Spinal cord (tissue), 10 donors: ENCODE measurements at places on chromosomes 4 and X. TPM values are rescaled to one million over a fixed set of nuclear protein-coding genes. Genes with fewer than 3 reads are reported as not detected.

DNA sequence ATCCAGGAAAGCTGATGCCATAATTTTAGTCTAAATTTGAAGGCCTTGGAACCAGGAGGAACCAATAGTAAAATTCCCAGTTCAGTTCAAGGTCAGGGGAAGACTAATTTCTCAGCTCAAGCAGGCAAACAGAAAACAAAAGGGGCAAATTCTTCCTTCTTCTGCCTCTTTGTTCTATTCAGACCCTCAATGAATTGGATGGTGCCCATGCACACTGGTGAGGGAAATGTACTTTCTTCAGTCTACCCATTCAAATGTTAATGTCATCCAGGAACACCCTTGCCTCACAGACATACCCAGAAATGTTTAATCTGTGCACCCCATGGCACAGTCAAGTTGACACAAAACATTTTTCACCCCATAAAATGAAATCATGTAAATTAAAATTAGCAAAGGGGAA is 1851.2 kb upstream of the ADGRL3 start:
- no peak for DNase-seq
- H3K4me1 ChIP-seq: no peaks in the 10 kb centered on the region
- H3K27me3 ChIP-seq: no peaks in the 10 kb centered on the region
- no peak overlapping the region for H3K4me3 ChIP-seq
- H3K27ac ChIP-seq: no peak overlapping the region
- H3K36me3 ChIP-seq: no peaks in the 10 kb centered on the region

DNA sequence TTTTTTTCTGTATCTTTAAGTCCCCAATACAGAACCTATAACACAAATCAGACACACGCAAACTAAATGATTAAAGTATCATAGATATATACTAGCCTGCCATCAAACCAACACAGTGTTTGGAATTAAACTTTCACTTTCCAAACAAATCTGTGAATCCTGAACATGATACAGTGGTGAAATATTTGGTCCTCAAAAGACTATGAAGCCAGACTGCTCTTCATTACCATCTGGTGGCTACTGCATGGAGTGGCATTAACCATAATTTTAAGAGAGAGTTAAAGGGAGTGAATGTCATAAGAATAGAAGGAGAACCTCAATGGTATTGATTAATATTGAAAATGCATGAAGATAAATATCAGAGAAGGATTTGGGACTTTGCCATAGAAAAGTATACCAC is 9.2 kb upstream of the GABRA4 start:
- DNase-seq: peak; percentile 39
- no peaks in the 10 kb centered on the region for H3K36me3 ChIP-seq
- H3K4me1 ChIP-seq: no peaks in the 10 kb centered on the region

- no peaks in the 10 kb centered on the region for H3K27me3 ChIP-seq
- H3K27ac ChIP-seq: no peak overlapping the region
- no peaks in the 10 kb centered on the region for H3K4me1 ChIP-seq
- no peaks in the 10 kb centered on the region for H3K36me3 ChIP-seq
- no peak for DNase-seq
These were observed 32.4 kb downstream of the SLC2A9 start for GRCh38 chr4:9988933-9989332.

DNA sequence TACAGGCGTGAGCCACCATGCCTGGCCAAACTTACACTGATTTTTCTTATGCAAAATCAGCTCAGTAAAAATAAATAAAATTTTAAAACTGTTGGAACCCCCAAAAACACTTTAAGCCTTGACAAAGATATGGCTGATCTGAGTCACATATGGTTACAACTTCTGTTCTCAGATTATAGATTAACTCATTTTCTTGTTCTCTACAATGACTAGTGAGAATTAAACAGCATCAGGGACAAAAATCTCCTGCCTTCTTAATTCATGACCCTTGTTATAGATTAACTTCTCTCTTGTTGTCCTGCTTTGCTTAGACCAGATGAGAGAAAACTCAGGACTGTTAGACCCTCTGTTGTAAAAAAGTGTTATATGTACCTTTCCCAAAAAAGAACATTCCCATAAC is 24.2 kb upstream of the EXOC1L start:
- peaks cover 9% of the 10 kb centered on the region for H3K4me1 ChIP-seq
- H3K4me3 ChIP-seq: no peak overlapping the region
- no peak for DNase-seq
- no peak overlapping the region for H3K27ac ChIP-seq

Gene VCX3A
- not detected for total RNA-seq

Gene SCOC
- 68.0 TPM for total RNA-seq

- no peaks in the 10 kb centered on the region for H3K4me1 ChIP-seq
- DNase-seq: no peak
- H3K4me3 ChIP-seq: no peak overlapping the region
- no peaks in the 10 kb centered on the region for H3K36me3 ChIP-seq
- no peaks in the 10 kb centered on the region for H3K27me3 ChIP-seq
- H3K27ac ChIP-seq: no peak overlapping the region
These were observed 828.7 kb downstream of the PCDH7 start for GRCh38 chr4:31548823-31549222.

GRCh38 chr4:188403272-188403671 is 264.0 kb downstream of the TRIML1 start:
- H3K27me3 ChIP-seq: no peaks in the 10 kb centered on the region
- H3K36me3 ChIP-seq: no peaks in the 10 kb centered on the region
- no peaks in the 10 kb centered on the region for H3K4me1 ChIP-seq
- no peak for DNase-seq
- H3K4me3 ChIP-seq: no peak overlapping the region

DNA sequence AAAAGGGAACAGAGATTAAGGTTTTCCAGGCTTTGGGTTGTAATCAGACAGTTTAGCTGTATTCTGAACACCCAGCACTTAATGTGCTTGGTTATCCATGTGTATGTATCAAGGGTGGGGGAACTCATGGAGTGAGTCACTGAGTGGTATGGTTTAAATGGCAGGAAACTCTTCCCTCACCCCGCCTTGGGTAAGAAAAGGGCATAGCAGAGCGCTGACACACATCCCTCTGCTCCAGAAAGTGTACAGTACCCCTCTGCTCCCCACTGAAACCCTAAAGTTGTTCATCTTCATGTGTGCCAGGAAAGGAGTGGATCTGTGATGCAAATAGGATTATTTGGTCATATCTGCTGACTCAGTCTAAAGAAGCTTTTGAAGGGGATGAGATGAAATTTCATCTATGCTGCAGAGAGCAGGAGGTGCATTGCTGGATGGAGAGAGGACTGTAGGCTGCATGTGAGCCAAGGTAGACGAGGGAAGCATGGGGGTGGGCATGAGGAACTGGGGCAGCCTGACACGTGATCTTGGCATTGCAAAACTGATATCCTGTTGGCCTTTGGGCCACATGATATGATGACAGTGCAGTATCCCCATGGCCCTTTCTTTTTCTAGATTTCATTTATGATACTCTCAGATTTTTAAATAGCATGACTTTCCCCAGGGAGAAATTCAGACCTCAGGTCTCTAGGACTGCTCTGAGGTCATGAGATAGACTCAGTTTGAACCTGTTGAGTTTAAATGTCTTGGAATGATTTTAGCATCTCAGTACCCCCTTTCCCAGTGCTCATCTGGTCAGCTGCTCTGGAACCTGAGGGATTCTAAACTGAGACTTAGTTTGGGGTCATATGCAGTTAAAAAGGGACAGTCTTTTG is 84.8 kb downstream of the TMEM164 start:
- H3K4me3 ChIP-seq: no peak overlapping the region
- H3K4me1 ChIP-seq: no peaks in the 10 kb centered on the region
- peaks cover 3% of the 10 kb centered on the region for H3K27me3 ChIP-seq

Gene PTPN13
- total RNA-seq: 66.3 TPM

Gene FGFBP1
- not detected for total RNA-seq

Gene FDCSP
- not detected for total RNA-seq

Gene BRCC3
- 18.5 TPM for total RNA-seq

GRCh38 chrX:107171369-107172102 is 34.7 kb downstream of the NUP62CL start:
- no peaks in the 10 kb centered on the region for H3K36me3 ChIP-seq
- H3K4me1 ChIP-seq: no peaks in the 10 kb centered on the region
- no peak overlapping the region for H3K4me3 ChIP-seq
- DNase-seq: no peak
- no peak overlapping the region for H3K27ac ChIP-seq

GRCh38 chrX:46793386-46794143 is 34.6 kb upstream of the SLC9A7 start:
- DNase-seq: no peak
- H3K27ac ChIP-seq: no peak overlapping the region
- no peaks in the 10 kb centered on the region for H3K36me3 ChIP-seq
- H3K4me3 ChIP-seq: no peak overlapping the region
- H3K27me3 ChIP-seq: no peaks in the 10 kb centered on the region
- no peaks in the 10 kb centered on the region for H3K4me1 ChIP-seq

Gene AMTN
- total RNA-seq: not detected

Gene DCUN1D4
- 86.0 TPM for total RNA-seq

Gene ARHGAP6
- total RNA-seq: 4.5 TPM

DNA sequence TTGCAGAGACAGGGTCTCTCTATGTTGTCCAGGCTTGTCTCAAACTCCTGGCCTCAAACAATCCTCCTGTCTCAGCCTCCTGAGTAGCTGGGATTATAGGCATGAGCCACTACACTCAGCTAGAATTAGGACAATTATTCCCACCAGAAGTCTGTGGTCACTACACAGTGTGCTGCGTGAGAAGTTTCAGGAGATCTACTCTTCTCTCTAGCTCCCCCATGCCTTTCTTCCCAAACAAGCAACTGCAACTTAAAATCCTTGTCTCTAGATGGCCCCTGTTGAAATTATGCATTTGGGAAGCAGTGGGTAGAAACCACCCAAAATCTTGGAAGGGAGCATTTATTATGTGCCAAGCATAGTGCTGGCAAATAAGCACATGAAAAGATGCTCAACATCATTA is 21.1 kb upstream of the MAP7D3 start:
- H3K27me3 ChIP-seq: no peaks in the 10 kb centered on the region
- no peak for DNase-seq
- no peak overlapping the region for H3K4me3 ChIP-seq
- no peak overlapping the region for H3K27ac ChIP-seq
- H3K36me3 ChIP-seq: no peaks in the 10 kb centered on the region
- peaks cover 3% of the 10 kb centered on the region for H3K4me1 ChIP-seq

Gene EFHC2
- 8.0 TPM for total RNA-seq

GRCh38 chr4:53777244-53777984 is 186.1 kb upstream of the LNX1 start:
- no peaks in the 10 kb centered on the region for H3K36me3 ChIP-seq
- H3K27me3 ChIP-seq: no peaks in the 10 kb centered on the region
- DNase-seq: no peak
- no peak overlapping the region for H3K27ac ChIP-seq
- no peak overlapping the region for H3K4me3 ChIP-seq

Gene NAP1L3
- total RNA-seq: 160 TPM

- H3K27ac ChIP-seq: peak overlapping the region; percentile 70
- H3K4me3 ChIP-seq: peak overlapping the region; percentile 59
- peaks cover 14% of the 10 kb centered on the region for H3K4me1 ChIP-seq
- peak; percentile 43 for DNase-seq
- no peaks in the 10 kb centered on the region for H3K27me3 ChIP-seq
These were observed 40.6 kb downstream of the FAM149A start for GRCh38 chr4:186144946-186145569.

DNA sequence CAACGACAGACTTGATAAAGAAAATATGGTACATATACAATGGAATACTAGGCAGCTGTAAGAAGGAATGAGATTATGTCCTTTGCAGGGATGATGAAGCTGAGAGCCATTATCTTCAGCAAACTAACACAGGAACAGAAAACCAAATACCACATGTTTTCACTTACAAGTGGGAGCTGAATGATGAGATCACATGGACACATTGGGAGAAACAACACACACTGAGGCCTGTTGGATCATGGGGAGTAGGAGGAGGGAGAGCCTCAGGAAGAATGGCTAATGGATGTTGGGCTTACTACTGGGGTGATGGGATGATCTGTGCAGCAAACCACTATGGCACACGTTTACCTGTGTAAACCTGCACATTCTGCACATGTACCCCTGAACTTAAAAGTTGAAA is 209.7 kb downstream of the SPRY1 start:
- no peak overlapping the region for H3K27ac ChIP-seq
- no peaks in the 10 kb centered on the region for H3K4me1 ChIP-seq
- no peak overlapping the region for H3K4me3 ChIP-seq
- no peak for DNase-seq

- no peaks in the 10 kb centered on the region for H3K4me1 ChIP-seq
- no peaks in the 10 kb centered on the region for H3K36me3 ChIP-seq
- DNase-seq: no peak
- H3K27me3 ChIP-seq: peaks cover 13% of the 10 kb centered on the region
These were observed 58.0 kb downstream of the XAGE2 start for GRCh38 chrX:52426810-52427209.

DNA sequence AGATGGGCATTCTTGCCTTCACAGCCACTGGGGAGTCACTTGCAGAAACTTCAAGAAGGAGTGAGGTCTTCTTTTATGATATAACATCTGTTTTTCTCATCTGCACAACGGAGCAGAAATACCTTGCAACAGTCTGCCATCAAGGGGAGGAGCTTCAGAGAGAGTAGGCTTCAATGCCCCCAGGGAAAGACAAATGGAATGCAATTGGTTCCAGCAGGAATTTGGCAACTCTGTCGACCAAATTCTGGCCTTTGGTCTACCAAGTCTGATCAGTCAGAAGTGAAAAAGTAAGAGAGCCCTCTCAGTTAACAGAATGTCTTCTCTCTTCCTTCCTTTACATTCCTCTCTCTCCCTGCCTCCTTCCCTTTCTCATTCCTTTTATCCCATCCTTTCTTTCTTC is 229.3 kb downstream of the IDS start:
- no peak overlapping the region for H3K4me3 ChIP-seq
- H3K27me3 ChIP-seq: no peaks in the 10 kb centered on the region
- no peaks in the 10 kb centered on the region for H3K36me3 ChIP-seq

GRCh38 chr4:25477221-25477620 is 100.2 kb downstream of the ANAPC4 start:
- no peak for DNase-seq
- H3K27ac ChIP-seq: no peak overlapping the region
- H3K4me1 ChIP-seq: no peaks in the 10 kb centered on the region
- no peaks in the 10 kb centered on the region for H3K36me3 ChIP-seq

DNA sequence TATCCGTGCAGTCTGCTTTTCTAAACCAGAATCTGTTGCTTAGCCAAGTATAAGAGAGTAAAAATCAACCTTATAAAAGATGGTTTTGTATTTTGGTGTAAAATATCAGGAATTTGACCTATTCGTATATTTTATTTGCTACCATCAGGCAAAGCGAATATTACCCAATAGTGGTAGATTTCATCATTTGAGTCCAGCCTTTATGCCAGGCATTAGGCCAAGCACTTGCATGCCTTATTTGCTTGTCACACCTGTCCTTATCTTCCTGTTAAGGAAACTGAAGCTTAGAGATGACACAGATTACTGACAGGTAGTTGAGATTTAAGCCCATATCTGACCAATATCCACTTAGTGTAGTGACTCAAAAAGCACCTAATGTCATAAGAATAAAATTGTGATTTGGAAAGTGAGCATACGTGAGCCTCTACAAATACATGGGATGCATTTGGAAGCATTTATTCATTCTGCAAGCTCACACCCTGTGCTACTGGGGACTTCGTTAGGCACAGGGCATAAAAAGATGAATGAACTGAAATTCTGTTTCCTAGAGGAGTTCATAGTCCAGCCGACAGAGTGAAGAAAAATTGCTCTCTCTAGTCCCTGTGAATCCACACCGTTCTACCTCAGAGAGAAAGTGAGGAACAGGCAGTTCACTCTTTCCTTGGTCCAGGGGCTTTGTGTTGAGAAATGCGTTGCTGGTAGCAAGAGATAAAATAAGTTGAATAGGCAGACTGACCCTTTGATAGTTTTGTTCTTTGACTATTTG is 2.3 kb upstream of the RNF212 start:
- no peaks in the 10 kb centered on the region for H3K36me3 ChIP-seq
- no peak overlapping the region for H3K4me3 ChIP-seq
- H3K27ac ChIP-seq: no peak overlapping the region
- peaks cover 9% of the 10 kb centered on the region for H3K27me3 ChIP-seq
